Stimulated activated CD4-positive, alpha-beta T cell treated with anti-CD3 and anti-CD28 coated beads, Interleukin-4, amount 100 ng/mL, for 4 hours (primary cell): ENCODE measurements at places on chromosomes 12 and 14.
A peak's percentile ranks its signal among the peaks of the same experiment; 100 is the strongest.

GRCh38 chr12:22667122-22667521 is 42.2 kb downstream of the ETNK1 start:
- DNase-seq = no peak

- DNase-seq = no peak
These were observed 524.8 kb downstream of the SOX5 start for GRCh38 chr12:23424685-23425084.

GRCh38 chr14:55684956-55685584 is 105.1 kb downstream of the KTN1 start:
- DNase-seq = no peak

DNA sequence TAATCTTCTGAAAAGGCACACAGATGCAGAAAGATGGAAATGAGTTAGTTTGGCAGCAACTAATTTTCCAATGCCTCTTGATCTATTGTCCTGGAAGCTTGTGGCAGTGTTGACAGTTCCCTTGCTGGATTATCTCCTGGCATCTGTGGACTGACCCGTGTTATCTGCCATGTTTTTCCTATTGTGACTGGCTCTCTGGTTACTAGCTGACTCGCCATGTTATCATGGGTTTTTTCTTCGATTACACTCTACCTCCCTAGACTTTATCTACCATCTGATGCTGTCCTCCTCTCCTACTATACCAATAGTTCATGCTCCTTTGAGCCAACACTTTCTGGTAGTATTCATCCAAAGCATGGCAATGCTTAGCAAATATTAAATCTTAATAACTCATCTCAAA is 63.3 kb upstream of the FLRT2 start:
- no peak for DNase-seq

DNA sequence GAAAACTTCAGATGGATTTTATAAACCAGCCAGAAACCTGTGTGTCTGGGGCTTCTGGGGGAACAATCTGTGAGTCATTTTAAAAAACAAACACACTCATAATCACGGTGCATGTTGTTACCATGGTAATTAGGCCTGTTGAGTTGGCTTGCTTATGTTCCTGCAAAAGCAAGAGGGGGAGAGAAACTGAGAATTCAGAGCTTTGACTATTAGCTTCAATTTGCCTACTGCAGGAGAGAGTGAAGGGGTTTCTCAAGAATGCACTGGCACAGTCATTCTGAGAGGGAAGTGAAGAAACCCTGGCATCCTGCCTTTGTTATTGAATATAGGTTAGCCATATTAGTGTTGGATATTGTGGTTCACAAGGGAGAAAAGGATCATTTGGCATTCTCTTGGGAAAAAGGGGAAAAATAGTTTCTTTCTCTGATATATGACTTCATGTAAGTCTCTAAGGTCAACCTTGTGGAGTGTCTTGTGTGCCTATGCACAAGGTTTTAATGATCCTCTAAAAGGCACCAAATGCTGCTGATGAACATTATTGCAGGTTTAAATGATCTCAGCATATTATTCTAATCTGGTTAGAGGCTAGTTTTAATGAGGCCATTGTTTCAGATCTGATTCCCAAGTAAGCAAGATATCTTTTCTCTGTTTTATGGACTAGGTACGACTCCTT is 12.9 kb downstream of the GNG2 start:
- no peak for DNase-seq

DNA sequence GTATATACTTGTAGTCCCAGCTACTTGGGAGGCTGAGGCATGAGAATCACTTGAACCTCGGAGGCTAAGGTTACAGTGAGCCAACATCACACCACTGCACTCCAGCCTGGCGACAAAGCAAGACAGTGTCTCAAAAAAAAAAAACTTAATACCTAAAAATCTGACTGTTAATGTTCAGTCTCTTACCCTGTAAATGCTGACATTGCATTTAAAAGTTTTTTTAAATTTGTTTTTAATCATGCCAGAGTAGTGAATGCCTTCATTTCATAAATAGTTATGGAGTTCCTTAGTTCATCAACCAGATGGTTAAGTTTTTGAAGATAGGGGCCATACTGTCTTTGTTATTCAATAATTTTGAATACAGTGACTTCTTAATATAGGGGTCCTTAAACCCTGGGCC is 21.2 kb downstream of the CAND1 start:
- no peak for DNase-seq

DNA sequence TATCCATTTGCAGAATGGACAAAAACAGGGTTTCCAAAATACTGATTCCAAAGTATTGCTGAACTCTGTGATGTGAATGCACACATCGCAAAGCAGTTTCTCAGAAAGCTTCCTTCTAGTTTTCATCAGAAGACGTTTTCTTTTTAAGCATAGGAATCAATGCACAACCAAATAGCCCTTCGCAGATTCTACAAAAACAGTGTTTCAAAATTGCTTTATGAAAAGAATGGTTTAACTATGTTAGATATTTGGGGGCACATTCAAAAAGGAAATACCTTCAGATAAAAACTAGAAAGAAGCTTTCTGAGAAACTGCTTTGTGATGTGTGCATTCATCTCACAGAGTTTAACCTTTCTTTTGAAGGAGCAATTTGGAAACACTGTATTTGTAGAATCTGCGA is 569.7 kb downstream of the ALG10 start:
- DNase-seq = no peak

DNA sequence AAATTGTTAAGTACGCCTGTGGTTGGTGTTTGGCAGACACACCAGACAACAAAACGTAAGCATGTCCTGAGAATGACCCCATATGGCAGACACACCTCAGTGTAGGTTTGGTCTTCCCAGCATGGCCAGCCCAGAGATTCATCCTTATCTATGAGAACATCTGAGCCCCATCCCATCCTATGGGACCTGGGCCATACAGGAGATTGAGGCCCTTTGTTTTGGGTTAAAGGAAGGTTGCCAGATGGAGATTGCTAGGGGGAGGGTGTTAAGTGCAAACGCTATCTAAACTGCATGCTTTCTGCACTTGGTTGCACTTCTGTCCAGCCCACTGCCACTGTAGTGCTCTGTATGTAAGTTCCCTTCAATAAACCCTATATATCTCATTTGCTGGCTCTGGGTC is 4.1 kb upstream of the PCNX4 start:
- DNase-seq = no peak

DNA sequence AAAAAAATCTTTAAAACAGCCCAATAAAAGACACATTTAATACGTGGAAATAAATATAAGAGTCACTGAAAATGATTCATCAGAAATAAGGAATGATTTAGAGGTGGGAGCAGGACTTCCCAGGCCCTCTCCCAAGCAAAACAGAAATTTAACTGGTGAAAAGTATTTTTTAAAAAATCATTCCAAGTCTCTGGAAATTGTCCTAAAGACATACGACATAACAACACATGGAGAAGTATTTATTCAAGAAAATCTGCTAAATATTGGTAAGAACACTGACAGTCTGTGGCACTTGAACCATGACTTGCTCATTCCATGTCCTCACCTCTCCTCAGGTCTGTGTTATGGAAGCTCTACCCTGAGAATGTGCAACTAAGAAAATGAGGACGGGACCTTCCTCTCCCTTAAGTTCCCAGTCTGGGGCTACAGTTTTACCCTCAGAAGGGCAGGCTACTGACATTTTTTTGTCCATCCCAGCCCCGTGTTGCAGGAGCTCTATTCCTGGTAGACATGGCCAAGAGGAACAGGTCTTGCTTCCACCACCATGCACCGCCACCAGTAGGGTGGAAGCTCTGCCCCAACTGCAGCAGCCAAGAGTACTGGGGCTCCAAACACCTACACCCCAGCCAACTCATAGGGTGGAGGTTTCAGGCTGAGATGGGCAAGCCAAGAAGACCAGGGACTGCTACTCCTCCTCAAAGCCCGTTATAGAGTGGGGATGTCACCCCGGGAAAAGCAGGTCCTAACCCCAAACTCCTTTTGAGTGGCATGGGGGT is 193.0 kb downstream of the CRADD start:
- DNase-seq = no peak

DNA sequence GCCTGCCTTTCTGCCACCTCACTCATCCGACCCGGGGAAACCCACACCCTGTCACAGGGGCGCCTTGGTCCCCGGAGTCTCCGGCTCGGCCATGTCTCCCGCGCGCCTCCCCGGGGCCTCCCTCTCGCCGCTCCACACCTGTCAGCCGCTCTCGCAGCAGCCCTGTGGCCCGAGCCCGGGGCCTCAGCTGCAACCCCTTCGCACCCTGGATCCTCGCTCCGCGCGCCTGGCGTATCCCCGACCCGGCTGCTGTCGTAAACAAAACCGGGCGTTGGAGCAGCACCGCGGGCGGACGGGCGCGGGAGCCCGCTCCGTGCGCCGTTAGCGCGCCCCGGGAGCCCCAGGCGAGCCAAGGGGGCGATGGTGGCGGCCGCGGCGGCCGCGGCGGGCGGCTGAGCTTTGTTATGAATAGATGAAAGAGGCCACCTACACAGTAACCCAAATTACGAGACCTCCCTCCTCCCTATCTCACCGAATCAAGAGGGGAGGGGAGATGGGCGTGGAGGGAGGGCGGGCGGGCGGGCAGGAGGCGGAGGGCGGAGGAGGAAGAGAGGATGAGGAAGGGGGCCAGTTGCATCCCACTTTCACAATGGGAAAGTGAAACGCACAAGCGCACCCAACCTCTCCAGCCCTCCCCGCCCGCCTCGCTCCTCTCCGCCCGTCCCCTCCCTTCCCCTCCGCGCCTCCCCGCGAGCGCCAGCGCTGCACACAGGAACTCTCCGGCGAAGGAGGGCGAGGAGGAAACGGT is at the start of gene PLXNC1:
TSS of gene PLXNC1 (plus strand) at position 587 of the 748 bp plus-strand sequence. CDS start 395 bp downstream, outside the sequence.
- peak; percentile 67 for DNase-seq

DNA sequence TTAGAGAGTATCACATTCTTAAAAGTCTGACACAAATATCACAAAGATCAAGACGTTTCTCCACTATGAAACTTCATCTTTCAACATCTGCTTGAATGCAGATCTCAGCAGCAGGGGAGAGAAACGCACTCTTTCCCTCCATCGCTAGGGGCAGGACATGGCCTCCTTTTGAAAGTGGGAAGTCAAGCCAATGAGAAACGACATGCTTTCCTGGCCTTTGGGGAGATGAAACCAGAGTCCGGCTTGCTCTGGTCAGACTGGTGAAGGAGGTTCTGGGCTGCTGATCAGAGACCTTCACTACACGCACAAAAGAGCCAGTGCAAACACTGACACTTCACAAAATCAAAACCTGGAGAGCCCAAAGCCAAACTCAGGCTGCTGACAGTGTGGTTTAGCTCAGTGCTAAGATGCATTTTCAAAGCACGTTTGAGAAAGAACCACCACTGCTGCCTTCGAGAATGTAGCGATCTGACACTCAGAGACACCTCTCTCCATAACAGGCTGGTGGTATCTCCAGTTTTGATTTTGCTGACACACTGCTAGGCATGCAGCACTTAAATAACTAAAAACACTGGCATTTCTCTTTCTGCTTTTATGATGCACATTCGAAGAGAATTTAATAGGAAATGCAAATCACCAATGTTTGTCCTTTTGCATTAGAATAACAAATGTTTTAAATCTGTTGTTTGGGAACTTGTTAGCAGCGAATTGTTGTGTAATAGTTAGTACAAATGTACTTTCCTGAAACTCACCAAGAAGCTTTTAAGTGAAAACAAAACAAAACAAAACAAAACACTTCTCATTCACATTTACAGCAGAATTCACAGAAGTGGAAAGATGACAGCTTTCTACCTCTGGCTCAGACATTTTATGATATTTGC is 93.9 kb upstream of the OVCH1 start:
- DNase-seq = no peak

DNA sequence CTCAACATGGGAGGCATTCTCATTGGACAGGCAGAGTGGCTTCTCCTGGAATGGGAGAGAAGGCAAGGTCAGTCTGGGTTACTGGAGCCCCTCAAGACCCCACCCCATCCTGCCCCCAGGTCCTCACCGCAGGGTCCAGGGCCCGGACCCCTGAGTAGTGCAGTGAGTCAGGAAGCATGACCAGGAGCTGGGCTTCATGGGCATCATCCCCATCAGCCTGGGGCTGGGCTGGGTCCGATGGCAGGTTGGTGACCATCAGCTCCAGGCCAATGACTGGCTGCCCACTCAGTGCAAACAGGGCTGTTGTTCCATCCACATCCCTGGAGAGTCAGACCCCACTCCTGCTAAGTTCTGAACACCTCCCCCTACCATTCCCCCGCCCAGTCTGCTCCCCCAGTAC is 13.1 kb downstream of the ITGA7 start:
- DNase-seq = no peak

DNA sequence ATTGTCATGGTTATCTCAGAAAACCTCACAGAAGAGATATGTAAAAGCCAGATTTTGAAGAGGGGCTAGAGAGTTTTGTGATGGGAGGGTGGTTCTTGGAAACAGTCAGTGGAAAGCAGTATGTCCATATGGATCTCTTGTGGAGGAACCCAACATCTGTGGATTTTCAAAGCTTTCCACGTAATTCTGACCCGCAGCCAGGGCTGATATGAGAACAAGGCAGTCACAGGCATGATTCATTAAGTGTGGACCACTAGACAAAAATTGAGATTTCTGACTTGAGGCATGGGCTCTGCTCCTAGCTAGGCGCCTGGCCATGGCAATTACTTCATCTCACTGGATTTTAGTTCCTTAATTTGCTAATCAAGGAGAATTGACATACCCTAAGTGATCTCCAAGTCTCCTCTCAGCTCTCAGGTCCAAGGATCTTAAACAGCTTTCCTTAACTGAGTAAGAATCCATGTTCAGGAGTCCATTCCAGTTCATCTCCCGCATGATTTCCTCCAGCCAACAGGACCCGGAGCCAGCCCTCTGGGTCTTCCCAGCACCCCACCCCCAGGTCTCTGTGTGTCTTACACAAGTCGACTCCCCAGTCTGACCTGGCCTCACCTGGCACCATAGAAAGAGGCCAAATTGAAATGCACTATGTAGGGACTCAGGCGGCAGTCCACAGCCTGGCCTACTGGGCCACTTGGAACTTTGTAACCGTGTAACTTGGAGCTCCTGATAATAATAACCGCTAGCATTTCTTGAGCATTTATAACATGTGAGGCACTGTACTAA is 176.3 kb upstream of the PARP11 start:
- no peak for DNase-seq

DNA sequence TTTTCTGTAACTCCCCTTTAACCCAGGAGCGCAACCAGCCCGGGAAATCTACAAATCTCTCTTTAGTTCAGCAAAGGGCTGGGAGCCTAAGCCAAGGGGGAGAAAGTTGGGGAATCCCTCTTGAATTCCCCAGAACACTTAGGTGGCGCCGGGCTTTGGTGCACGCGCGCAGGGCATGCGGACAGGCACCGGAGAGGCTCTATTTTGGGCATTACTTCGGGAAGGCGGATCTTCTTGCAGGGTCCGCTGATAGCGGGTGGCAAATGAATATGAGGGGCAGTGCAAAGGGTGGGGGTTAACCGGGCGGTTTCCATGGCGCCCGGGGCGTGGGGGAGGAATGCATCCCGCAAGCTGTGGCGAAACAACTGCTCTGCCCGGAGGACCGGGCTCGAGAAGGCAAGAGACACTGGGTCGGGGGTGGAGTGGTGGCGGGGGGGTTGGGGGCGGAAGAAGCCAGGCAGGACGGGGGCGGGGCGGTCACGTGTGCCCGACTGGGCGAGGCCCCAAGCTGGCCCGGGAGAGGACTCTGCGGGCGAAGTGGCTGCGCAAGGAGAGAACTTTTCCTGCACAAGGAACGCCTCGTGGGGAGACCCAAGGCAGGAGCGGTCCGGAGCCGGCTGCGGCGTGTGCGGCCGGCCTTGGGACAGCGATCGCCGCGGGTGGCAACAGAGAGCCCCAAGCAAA is at the start of gene FLVCR2:
TSS of gene FLVCR2 (plus strand) at position 519 of the 684 bp plus-strand sequence. CDS start 353 bp downstream, outside the sequence.
- peak; percentile 62 for DNase-seq

GRCh38 chr12:68480526-68480925 is 130.2 kb upstream of the RAP1B start:
- no peak for DNase-seq
